HT1080 (cell line): ENCODE measurements at places on chromosomes 12 and 14.

- no peak for DNase-seq
These were observed 225.8 kb downstream of the EMP1 start for GRCh38 chr12:13422291-13422690.

GRCh38 chr12:10121278-10121677 is 8.7 kb downstream of the CLEC7A start:
- no peak for DNase-seq

DNA sequence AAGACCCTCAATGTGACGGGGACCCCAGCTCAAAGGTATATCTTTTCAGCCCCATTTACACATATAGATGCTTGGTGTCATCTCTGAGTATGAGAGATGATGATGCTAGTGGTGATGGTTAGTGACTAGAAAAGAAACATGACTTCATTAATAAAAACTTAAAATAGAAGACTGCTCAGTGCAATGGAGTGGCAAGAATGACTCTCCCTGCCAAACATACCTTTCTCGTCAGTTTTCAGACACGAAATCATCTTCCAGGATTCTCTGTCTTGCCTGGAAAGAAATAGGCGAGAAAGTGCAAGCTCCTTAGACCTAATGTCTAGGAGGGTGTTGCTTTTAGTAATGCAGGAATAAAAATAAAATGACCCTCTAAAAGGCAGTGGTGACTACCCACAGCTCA is 71.7 kb downstream of the TPH2 start:
- DNase-seq: no peak

GRCh38 chr12:62934799-62935674 is at the start of gene PPM1H:
Gene PPM1H (minus strand): TSS chr12:62935150. CDS start chr12:62934736, 414 bp downstream.
- peak; percentile 66 for DNase-seq

DNA sequence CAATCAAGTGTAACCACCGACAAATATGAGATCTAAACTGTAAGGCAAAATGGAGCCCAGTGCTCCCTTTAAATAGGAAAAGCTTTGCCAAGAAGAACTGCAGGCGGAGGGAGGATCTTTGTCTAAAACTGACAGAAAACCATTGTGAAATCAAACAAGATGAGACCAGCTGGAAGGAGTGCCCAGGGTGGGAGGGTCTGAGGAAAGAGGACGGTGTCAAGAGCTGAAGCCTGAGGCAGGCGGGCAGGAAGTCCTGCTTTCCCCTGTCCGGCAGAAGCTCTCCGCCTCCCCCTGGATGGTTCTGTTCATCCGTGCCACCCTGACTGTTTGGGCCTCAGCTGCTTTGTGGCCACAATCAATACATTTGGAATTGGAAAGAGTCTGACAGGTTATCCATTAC is 37.5 kb downstream of the CDC42BPB start:
- no peak for DNase-seq

GRCh38 chr12:104581005-104581570 is 124.3 kb downstream of the CHST11 start:
- no peak for DNase-seq

DNA sequence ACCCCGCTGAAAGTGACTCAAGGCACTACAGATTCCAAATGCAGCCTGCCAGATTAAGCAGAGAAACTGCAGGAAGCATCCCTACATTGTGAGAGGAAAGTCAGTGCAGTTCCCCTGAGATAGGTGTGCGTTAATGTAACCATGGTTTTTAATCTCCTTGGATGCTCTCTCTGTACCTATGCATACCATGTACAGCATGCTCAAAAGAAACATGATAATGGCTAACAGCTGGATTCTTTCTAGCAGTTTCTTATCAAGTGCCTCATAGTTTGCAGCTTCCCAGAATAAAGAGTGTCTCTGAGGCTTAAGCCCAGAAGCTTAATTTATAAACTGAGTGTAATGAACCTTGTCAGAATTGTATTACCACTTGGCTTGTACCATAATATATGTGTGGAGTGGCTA is 17.1 kb upstream of the MDM1 start:
- no peak for DNase-seq

DNA sequence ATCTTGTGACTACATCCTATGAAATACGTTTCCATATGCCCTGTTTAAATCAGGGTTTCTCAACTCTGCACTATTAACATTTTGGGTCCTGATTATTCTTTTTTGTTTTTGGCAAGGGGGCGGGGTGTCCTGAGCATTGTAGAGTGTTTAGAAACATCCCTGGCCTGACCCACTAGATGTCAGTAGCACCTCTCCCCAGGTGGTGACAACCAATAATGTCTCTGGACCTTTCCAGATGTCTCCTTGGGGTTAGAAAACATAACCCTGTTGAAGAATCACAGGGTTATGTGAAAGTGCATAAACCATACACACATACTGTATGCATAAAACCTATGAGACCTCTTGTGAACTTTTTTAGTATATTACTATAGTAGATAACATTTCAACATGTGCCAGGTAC is 1.4 kb downstream of the ACAD10 start:
- DNase-seq: no peak

- DNase-seq: peak; percentile 45
These were observed 35.5 kb downstream of the KRT80 start for GRCh38 chr12:52156311-52156710.

GRCh38 chr12:91952916-91953315 is 192.7 kb downstream of the BTG1 start:
- DNase-seq: no peak

GRCh38 chr12:28258998-28259397 is 68.7 kb downstream of the CCDC91 start:
- no peak for DNase-seq
